ENCODE measurements at places on chromosomes 2 and 18.

GRCh38 chr18:8684577-8684976 is 20.8 kb upstream of the MTCL1 start:
- DNase-seq, result no peak

DNA sequence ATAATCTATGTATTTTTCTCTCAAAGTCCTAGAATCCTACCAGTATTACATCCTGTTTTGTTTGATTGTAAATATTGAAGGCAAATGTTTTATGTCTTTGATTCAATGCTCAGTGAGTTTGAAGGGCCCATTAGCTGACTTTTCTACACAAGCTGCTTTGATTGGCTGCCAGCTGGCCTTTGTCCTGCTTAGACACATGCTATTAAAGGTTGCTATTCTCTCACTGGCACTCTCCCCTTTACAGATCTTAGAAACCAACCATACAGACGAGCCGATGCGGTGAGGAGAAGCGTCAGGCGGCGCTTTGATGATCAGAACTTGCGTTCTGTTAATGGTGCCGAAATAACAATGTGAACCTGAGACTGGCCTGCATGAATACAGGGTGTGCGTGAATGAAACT is 69.7 kb downstream of the PRPF40A start:
- DNase-seq, result peak; percentile 37

GRCh38 chr2:127527001-127527804 is 914 bp upstream of the IWS1 start:
- DNase-seq, result peak; percentile 91

DNA sequence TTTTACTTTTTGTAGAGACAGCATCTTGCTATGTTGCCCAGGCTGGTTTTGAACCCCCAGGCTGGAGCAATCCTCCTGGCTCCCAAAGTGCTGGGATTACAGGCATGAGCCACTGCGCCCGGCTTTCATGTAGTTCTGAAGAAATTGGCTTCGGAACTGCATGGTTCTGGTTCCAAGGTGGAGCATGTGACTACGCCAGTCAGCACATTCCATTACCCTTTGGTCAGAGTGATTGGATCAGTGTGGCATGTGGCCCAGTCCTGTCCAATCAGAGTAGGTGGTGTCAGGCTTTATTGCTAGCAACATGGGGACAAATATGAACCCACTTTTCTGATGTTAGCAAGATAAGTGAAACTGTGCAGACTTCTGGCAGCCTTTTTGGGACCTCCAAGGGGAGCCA is 16.3 kb upstream of the ATOH8 start:
- DNase-seq, result peak; percentile 21

- no peak for DNase-seq
These were observed 654.1 kb upstream of the SYT4 start for GRCh38 chr18:43931439-43931838.

GRCh38 chr18:22165049-22165602 is 4.3 kb upstream of the GATA6 start:
- no peak for DNase-seq

DNA sequence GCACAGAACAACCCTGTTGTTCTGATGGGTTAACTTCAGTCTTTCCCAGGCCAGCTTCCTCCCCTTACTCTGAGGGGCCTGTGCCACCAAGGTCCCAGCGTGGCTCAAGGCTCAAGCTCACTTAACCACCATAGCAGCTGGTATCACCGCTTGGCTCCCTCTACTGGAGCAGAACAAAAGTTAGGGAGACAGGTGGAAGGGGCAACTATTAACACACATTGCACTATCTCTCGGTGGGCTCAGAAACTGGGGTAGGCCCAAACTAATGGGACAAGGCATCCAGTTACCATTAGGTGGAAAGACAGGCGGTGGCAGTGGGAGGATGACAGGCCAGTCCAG is 88.7 kb upstream of the ATL2 start:
- peak; percentile 53 for DNase-seq

GRCh38 chr2:60280238-60280637 is 273.2 kb downstream of the BCL11A start:
- no peak for DNase-seq

DNA sequence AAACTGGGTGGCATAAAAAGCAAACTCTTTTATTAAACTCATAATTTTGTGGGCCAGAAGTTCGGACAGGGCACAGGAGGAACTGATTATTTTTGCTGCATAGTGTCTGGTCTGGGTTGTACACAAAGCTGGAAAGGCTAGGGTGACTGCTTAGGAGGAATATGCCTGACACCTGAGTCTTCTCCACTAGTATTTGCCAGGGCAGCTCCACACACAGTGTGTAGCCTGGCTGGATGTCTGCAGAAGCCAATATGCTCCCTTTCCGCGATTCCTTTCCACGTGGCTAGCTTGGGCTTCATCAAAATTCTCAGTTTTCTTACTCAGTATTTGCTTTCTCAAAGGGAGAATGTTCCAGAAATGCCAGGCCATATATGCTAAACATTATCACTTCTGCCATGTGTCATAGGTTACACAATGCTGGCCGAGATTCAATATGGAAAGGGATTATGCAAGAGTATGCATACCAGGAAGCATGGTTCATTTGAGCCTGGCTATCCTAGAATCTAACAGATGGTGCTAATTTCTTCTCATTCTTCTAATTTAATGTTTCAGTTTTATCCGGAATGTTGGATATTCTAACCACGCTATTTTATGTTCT is 142.7 kb upstream of the DOK6 start:
- no peak for DNase-seq

DNA sequence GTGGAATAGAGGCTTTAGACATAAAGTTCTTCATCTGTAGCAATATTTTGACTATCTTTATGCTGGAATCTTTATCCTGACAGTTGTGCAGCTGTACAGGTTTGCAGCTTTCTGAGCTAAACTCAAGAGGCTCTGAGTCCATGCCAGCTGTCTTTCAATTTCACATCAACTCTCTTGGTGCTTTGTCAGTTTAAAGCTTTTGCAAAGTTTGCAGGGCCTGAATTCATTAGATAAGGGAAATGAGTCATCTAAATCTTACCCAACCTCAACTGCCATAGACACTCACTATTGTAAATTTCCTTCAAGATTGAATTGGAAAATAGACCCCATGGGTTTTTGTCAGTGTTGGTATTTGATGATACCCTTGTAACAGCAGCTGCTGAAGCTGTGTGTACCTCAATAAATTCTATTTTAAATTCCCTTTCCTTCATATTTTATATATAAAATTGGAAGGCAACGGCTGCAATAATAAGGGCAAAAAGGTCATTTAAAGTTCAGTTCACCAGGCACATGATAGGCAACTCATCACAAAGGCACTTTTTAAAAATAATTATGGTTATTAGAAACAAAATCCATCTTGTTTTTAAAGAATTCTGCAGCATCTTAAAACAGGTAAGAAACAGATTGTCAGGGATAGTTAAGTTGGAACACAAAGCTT is 169.9 kb upstream of the SLC39A10 start:
- DNase-seq, result peak; percentile 53

DNA sequence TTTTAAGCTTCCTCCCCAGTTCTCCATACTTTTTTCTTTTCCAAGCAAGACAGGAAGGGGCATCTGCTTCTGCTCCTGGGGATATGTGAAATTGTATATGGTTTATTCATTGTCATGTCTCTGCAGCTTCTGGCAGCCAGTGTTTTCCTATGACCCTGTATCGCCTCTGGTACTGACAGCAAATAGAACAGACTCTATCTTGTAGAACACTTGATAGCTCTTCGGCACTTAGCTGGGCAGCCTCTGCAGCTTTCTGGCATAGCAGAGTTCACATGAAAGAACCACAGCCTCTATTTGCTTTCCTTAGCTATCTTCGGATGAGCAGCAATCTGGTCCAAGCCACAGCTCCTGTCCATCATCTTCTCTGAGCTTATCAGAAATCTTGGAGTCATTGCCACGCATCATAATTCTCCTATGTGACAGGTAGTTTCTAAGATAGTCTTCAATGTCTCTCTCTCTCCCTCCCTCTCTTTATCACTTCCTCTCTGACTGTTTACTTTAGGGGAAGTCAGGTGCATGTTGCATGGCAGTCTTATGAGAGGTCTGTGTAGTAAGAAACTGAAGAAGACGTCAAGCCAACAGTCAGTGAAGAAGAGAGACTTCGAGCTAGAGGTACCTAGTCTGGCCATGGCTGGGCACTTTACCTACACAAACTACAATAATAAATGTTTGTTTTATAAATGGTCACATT is 627.7 kb upstream of the CDH2 start:
- DNase-seq, result no peak

DNA sequence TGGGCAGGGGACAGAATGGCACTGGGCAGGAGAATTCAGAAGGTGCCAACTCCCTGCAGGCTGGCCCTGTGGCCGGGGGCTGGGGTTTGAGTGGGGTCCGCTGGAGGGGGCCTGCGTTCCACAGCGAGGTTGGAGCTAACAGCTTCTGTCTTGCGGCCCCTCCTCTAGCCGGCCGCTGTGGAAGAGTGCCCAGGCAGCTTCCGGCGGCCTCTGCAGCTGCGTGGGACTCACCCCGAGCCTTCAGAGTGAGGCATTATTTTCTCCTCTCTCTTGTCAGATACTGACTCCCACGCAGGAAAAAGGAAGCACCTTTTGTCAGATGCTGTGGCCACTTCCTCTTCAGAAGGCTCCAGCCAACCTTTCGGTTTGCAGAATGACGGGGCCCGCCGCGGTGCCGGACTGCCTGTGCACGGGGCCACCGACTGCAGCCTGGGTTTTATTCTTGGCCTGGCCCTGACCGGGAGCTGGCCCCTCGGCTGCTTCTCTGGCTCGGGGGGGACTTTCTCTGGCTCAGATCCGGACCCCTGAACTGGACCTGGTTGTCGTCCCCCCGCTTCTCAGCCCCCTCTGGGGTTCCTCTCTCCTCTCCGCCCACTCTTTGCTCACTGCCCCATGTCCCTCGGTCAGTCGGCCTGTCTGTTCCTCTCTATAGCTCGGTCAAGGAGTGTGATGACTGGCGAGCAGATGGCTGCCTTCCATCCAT is 40.1 kb downstream of the ARHGAP25 start:
- DNase-seq, result no peak

- no peak for DNase-seq
These were observed 2.8 kb upstream of the ATF2 start for GRCh38 chr2:175170659-175171304.

GRCh38 chr2:11556101-11556806 is 22.4 kb downstream of the GREB1 start:
- DNase-seq, result no peak

GRCh38 chr2:44612276-44612675 is 250.5 kb downstream of the CAMKMT start:
- DNase-seq, result no peak

DNA sequence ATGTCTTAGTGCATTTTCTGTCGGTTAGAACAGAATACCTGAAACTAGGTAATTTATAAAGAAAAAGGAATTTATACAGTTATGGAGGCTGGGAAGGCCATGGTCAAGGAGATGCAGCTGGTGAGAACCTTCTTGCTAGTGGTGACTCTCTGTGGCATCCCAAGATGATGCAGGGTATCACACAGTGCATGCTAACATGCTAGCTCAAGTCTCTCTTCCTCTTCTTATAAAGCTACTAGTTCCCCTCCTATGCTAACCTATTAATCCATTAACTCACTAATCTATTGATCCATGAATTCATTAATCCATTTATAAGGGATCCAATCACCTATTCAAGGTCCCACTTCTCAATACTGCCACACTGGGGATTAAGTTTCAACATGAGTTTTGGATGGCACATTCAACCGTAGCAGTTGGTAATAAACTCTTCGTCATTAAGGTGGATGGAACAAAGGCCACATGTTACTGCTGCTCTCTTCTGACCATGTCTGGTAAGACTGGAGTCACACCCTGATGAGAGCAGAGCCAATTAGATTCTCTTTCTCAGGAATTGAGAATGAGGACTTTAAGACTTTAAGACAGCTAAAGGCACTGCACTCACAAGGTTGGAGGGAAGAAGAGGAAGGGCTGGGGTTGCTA is 211.6 kb upstream of the SMAD7 start:
- no peak for DNase-seq

DNA sequence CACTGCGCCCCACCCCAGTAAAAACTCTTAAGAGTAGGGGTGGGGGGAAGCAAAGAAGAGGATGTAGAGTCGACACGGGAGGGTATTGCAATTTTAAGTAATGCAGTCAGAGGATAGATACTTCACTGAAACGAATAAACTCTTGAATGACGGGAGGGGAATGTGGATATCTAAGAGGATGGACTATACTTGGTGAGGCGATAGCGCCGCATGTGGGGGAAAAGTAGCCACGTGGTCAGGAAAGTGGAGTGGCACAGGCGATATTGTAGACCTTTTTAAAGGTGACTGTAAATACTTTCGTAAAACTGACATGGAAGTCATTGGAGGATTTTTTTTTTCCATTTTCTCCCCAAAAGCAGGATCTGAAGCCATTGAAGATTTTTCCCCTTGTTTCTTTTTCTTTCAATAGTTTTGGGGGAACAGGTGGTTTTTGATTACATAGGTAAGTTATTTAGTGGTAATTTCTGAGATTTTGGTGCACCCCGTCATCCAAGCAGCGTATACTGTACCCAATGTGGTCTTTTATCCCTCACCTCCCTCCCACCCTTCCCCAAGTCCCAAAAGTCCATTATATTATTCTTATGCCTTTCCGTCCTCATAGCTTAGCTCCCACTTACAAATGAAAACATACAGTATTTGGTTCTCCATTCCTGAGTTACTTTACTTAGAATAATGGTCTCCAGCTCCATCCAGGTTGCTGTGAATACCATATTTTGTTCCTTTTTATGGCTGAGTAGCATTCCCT is 13.8 kb downstream of the CLK1 start:
- no peak for DNase-seq

DNA sequence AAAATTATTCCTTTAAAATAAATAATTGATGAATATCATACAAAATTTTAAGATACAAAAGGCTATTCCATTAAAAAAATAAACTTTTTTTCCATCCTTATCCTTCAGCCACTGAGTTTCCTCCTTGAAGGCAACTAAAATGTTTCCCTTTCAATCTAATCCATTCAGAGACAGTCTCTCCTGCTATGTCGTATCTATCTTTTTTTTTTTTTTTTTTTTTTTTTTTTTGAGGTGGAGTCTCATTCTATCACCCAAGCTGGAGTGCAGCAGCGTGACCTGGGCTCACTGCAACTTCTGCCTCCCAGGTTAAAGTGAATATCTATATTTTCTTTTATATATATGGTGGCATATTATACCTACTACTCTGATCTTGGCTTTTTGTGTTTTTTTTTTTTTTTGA is 31.7 kb upstream of the SOS1 start:
- DNase-seq, result no peak

DNA sequence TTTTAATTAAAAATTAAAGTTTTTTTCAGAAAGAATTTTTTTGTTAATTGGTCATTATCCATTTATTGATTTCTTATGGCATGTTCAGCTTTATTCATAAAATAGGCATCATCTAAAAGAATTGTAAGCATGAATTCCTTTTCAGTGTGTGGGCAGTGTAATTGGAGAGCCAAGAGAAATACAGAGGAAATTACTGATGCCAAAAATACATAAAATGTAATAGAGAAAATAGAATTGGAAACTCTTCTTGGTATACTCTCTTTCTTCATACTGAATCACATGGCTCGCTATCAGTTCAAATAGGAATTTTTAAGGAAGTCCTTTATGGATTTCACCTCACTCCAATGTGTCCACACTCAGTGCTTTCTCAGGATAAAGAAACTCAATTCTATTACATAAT is 663.6 kb upstream of the NRXN1 start:
- no peak for DNase-seq

- DNase-seq, result no peak
These were observed 5.0 kb upstream of the ADAM17 start for GRCh38 chr2:9560628-9561027.
